A172 (cell line): ENCODE measurements at places on chromosomes 6 and 20.
A peak's percentile ranks its signal among the peaks of the same experiment; 100 is the strongest.

- no peak for DNase-seq
Measured at GRCh38 chr6:118677193-118677592, 25.8 kb upstream of the CEP85L start.

DNA sequence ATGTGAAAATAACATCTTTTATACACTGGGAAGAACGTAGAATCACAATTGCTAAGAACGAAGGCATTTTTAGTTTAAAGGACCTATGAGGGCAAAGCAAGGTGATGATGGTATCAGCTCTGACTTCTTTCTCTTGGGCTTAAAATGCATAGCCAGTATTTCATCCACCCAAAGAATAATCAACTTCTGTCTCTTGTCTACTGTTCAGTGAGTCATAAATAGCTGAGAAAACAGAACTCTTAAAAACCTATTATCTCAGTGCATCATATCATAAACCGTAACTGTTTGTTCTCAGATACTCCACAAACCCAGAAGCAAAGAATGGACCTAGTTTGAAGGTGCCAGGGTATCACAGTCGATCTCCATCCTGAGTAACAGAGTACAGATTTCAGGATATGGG is 5.2 kb downstream of the PHF10 start:
- no peak for DNase-seq

GRCh38 chr6:170293341-170294231 is 2.7 kb upstream of the DLL1 start:
- DNase-seq: no peak

DNA sequence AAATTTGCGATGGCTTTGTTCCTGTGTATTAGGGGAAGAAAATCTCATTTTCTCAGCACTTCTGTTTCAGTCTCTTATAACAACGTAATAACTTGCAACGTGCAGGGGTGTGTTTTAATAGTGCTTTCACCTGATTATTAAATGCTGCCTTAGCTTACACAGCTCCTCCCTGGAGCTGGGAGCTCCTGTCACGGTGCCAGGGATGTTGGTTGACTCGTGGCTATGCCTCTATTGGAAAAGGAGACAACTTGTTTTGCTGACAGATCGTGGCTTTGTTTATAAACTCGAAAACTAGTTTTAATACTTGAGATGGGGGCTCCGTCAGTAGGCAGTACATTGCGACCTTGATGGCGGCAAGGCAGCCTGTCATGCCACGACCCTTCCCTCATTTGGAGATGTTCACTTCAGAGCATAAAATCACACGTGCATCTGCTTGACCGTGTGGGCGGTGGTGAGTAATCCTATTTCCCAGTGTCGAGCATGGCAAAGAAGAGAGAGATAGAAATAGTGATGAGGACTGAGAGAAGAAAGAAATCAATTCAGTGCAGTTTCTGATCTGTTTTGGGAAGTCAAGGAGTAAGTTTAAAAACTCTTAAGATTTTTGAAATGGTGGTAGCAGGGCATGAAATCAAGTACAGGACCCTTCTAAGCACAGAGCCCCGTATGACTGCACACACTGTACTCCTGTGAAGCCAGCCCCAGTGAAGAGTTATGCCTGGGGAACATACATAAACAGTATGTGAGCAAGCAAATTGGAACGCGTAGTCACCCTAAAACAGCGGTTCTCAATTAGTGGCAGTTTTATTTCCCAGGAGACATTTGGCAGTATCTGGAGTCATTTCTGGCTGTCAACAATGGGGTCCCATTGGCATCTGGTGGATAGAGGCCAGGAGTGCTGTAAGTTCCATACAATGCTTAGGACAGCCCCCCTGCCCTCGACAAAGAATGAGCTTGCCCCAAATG is 147.2 kb downstream of the DOK5 start:
- DNase-seq: no peak

DNA sequence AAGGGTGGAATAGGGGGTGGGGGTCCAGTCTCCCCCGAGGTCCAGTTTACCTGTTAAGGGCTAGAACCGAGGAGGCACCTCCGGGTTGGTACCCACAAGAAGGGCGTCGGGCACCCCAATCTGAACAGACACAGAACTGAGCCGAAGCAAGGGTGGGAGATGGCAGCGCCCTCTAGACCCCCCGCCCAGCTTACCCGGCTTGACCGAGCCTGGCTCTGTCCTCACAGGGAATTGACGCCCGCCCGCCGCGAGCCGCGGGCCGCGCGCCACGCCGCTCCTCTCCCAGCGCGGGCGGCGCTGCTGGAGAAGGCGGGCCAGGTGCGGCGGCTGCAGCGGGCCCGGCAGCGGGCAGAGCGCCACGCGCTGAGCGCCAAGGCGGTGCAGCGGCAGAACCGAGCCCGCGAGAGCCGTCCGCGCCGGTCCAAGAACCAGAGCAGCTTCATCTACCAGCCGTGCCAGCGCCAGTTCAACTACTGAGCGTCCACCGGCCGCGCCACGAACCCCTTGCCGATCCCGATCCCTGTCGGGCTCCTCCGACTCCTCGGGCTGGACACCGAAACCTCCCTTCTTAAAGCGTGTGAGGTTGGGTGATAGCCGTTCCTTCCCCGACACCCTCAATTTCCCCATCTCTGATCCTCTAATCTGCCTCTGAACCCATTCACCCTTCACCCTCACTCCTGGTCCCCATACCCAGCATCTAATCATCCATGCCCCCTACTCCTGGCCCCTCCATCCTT is 5.9 kb downstream of the TP53INP2 start:
- DNase-seq: no peak

DNA sequence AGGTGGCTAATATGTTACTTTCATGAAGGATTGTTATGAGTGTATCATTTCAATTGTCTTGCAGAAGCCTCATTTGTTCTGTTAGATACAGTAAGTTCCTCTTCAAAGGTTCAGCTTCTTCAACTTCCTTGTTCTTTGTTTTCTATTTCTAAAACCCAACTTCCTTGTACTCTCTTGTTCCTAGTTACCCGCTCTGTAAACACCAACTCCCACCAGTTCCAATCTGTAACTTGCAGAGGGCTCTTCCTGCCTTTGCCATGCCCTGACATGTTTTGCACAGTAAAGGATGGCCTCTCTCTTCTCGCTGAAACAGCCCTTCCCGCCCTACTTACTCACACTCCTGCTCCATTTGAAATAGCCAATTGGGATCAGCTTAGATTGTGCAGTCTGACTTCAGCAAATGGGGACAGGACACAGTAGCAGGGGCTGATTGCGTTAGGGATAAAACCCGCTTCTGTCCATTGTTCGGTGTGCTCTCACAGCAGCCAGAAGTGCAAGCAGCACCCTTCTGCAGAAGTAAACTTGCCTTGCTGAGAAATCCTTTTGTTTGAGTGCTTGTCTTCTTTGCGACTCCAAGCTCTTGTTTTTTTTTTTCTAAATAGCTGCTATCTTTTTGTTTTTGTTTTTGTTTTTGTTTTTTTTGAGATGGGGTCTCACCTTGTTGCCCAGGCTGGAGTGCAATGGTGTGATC is 45.9 kb upstream of the POU5F1 start:
- no peak for DNase-seq

DNA sequence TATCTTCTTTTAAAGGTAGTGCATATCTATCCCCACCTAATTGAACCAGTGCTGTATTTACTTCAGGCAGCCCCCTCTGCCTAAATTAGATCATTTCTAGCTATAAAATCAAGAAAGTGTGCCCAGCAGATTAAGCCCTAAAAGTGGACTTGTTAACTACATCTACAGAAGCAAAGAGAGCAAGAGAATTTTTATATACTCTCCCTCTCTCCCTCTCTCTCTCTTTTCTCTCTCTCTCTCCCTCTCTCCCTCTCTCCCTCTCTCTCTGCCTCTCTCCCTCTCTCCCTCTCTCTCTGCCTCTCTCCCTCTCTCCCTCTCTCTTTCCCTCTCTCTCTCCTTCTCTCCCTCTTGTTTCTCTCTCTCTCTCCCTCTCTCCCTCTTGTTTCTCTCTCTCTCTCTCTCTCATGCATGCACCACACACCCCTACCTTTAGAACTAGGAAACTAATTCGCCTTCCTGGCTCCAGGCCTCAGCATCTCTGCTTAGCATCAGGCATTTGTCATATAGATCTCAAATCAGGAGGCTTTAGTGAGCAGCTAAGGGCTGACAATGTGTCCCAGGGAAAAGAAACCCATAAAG is 71.4 kb downstream of the FOXA2 start:
- DNase-seq: no peak

GRCh38 chr6:15081447-15081846 is 164.4 kb upstream of the JARID2 start:
- no peak for DNase-seq

- no peak for DNase-seq
Measured at GRCh38 chr6:22328474-22328873, 31.6 kb upstream of the PRL start.

- DNase-seq: no peak
Measured at GRCh38 chr20:24968278-24968800, 19.3 kb downstream of the CST7 start.

- DNase-seq: no peak
Measured at GRCh38 chr6:39389484-39389767, 66.9 kb upstream of the KCNK16 start.

DNA sequence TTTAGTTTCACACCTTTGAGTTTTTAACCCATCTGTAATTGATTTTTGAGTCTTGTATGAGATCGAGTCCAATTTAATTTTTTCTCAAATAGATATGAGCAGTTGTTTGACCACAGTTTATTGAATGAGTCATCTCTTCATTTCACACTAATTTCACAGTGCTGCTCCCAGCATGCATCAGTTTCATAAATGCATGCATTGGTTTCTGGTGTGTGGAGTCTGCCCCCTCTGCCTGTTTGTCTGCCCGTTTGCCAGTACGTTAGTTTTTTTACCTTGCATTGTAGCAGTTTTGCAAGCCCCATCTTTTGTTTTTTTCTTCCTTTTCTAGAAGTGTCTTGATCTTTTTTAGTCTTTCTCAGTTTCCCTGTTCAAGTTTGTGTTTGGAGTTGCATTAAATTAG is 11.9 kb downstream of the SLX4IP start:
- DNase-seq: peak; percentile 67

DNA sequence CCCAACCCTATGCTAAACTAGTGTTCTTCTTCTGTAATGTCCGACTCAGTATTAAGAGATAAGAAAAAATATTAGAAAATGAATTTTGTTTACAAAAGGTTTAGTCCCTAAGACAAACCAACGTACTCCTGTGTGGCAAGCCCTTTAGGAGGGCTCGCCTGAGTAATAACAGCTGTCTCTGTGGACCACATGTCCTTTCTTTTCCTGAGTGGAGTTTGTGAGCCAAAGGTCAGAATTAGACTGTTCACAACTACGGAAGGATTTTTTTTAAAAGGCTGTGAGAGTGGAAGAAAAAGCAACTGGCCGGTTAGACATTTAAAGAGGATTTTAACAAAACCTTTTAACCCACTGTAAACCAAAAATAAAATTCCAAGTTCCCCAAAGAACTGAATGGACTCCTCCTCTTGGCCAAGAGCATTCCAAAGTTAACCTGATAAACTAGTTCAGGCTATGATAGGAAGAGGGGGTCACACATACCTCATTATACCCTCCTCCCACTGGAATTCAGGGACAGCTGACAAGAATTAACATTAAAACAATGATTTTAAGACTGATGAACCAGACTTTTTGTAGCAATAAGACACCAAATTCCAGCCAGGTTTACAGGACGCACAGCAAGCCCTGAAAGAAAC is 43.5 kb downstream of the FAM184A start:
- no peak for DNase-seq

GRCh38 chr6:85096976-85097375 is 332.6 kb upstream of the TBX18 start:
- DNase-seq: no peak

GRCh38 chr20:24870881-24871280 is 78.2 kb upstream of the CST7 start:
- no peak for DNase-seq

DNA sequence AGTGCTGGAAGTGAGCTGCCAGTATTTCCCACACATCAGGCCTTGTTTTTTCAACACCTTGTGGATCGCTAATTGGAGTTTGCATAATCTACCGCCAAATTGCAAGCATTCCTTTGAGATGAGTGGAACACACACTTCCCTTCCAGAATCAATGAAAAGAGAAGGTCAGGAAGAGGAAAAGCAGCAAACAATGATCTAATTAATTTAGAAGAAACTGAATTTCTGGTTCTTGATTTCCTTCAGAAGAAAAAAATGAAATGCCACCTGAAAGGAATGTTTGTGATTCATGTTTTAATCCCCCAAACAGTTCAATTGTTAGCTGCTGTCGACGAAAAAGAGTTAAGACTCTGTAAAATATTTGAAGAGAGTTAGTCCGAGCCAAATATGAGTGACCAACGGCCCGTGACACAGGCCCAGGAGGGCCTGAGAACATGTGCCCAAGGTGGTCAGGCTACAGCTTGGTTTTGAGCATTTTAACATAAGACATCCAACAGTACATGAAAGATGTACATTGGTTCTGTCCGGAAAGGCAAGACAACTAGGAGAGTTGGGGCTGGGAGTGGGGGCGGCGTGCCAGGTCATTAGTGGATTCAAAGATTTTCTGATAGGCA is 182.3 kb downstream of the MTFR2 start:
- peak; percentile 86 for DNase-seq

DNA sequence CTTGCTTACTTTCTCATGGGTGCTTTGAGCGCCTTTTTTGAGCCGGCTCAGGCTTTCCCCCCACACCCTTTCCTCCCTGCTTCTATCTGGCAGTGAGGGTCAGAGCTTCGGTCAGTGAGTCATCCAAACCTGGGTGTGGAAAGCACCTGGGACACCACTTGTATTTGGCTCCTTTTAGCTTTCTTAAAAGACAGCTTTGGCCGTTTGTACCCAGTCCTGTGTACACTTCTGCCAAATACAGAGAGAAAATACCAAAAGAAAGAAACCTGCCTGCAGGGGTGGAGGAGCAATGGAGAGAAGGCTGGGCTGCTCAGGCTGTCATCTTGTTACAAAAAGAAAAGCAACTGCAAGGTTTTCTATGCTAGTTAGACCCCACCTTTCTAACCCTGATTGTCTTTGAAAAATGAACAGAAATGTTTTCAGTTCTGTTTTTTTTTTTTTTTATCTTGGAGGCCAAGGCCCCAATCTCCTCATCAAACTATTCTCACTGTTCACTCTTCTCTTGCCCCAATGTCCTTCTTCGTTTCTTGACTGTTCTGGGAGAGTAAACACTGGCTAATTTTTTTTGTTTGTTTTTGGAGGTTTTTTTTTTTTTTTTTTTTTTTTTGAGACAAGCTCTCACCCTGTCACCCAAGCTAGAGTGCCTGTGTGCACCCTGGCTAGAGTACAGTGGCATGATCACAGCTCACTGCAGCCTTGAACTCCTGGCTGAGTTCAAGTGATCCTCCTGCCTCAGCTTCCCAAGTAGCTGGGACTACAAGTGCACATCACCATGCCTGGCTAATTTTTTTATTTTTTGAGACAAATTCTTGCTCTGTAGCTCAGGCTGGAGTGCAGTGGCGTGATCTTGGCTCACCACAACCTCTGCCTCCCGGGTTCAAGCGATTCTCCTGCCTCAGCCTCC is 76.4 kb downstream of the SSR1 start:
- peak; percentile 21 for DNase-seq

GRCh38 chr6:80133020-80133419 is 26.5 kb downstream of the BCKDHB start:
- peak; percentile 51 for DNase-seq
